Sigmoid colon (tissue), 7 donors: ENCODE measurements at places on chromosomes 7 and 10. TPM values are rescaled to one million over a fixed set of nuclear protein-coding genes. Genes with fewer than 3 reads are reported as not detected.

- no peak for DNase-seq
Observed at GRCh38 chr7:22601812-22602565, 102.0 kb upstream of the STEAP1B start.

DNA sequence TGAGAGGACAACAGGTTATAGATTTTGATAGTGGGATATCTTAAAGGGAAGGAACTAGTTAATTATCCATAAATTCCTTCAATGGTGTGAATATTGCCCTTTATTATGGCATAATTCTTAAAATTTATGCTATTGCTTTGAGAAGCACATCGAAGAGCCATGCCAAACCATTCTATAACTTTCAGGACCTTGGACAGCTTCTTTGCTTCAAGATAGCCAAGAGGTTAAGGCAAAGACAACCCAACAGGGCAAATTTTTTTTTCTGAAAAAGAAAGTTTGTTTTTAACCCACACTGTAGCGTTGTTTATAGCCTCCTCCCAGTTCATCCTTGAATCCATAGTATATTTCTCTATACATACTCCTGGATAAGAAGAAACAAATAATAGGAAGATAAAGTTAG, 103.2 kb downstream of the NRG3 start:
- DNase-seq: no peak

DNA sequence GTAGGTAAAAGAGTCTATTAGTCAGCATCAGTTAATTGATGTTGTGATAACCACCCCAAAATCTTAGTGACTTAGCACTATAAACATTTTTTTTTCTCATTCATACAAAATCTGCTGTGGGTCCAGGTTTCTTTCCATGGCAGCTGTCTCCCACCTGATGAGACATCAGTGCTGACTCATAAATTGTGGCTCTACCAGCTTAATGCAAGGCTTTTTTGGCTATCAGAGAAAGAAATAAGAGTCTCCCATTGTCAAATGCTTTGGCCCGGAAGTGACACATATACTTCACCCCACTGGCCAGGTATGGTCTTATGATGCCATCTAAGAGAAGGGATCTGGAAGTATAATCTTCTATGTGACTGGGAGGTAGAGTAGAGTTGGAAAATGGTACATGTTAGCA, 14.5 kb downstream of the DNAJB9 start:
- DNase-seq: no peak

SPDYE17 gene
- total RNA-seq: not detected

DNA sequence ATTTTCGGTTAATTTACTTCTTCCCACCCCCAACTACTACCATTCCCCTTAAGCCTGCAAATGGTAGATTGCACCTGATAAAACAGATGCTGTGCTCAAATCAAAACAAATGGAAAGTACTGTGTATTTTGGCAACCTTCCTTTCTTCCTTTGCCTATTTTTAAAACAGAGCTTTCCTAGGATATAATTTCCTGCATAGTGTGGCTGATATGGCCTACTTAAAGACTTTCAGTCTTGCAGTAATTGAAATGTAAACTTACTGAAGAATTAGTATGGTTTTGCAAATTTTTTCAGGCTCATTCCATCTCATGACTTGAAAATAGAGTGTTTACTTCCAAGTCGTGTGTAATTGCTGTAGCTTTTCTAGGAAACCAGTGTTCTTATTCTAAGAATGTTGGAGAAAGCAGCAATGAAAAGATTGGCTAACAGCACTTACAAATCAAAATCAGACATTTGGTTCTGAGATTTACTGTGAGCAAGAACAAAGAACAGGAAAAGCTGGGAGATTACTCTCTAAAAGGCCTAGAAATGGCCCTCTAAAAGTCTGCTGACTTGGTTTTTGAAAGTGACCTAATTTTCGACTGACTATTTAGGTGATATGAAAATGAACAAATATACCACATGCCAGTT, 52.0 kb downstream of the REEP3 start:
- DNase-seq: no peak

TBC1D12 gene
- 16.9 TPM for total RNA-seq

RAB19 gene
- not detected for total RNA-seq

DNA sequence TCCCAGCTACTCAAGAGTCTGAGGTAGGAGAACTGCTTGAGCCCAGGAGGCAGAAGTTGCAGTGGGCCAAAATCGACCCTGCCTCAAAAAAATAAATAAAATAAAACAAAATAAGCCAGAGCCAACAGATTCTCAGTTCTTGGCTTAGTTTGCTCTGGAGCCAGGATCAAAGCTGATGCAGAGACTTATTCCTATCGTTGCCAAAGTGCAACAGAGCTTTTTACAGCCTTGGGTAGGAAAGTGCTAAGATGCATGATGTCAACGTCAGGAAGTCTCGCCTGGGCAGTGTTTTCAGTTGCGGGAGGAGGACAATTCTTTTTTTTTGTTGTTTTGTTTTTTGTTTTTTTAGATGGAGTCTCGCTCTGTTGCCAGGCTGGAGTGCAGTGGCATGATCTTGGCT, 43.8 kb upstream of the CYTH3 start:
- DNase-seq: no peak

DNA sequence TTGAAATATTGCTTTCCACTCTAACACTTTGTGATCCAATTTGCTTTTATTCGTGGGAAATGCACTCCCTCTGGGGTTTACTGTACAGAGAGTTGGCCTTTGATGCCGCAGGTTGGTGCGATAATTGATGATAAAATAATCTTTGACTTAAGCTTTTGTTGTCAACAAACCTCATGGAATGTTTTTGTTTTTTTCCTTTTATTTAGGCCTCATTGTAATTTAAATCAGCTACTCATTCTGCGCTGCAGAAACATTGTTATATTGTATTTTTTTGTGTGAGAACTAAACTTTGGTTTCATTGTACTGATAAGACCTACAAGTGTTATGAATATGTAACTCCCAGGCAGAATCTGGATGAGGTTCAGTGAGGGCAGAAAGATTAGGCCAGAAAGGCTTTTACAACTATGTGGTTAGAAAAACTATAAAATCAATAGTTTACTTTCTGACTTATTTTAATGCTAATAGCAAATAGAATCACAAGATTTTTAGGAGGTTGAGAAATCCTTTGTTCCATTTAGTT, 76.8 kb upstream of the POM121L12 start:
- no peak for DNase-seq

UNCX gene
- total RNA-seq: not detected

MOGAT3 gene
- not detected for total RNA-seq

DNA sequence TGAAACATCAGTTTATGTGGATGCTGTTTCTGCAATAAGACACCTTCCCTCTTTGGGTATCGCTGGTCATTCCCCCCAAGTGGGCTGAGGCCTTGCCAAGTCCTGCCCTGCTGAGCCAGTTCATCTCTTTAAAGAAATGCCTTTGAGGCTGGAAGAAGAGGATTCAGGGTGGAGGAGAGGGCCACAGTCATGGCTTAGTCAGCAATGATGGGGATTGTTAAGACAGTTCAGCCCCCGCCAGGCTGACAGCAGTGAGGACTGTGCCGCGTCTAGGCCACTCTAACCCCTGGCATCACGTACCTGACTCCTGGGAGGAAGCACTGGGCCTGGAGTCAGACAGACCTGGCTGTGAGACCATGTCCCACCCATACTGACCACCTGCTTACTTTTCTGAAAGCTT, 48.3 kb downstream of the PNLIPRP2 start:
- DNase-seq: no peak

HOXA13 gene
- total RNA-seq: 35.3 TPM

PON3 gene
- total RNA-seq: 1.4 TPM

GRCh38 chr7:113283861-113284260, 165.5 kb upstream of the SMIM30 start:
- DNase-seq: no peak

CPA2 gene
- not detected for total RNA-seq

PNLIPRP3 gene
- not detected for total RNA-seq

ERVW-1 gene
- total RNA-seq: not detected

- DNase-seq: no peak
Observed at GRCh38 chr7:31358467-31358866, 17.9 kb upstream of the NEUROD6 start.

- no peak for DNase-seq
Observed at GRCh38 chr10:67722113-67722512, 26.1 kb upstream of the CTNNA3 start.

AKR1E2 gene
- 15.5 TPM for total RNA-seq

DNA sequence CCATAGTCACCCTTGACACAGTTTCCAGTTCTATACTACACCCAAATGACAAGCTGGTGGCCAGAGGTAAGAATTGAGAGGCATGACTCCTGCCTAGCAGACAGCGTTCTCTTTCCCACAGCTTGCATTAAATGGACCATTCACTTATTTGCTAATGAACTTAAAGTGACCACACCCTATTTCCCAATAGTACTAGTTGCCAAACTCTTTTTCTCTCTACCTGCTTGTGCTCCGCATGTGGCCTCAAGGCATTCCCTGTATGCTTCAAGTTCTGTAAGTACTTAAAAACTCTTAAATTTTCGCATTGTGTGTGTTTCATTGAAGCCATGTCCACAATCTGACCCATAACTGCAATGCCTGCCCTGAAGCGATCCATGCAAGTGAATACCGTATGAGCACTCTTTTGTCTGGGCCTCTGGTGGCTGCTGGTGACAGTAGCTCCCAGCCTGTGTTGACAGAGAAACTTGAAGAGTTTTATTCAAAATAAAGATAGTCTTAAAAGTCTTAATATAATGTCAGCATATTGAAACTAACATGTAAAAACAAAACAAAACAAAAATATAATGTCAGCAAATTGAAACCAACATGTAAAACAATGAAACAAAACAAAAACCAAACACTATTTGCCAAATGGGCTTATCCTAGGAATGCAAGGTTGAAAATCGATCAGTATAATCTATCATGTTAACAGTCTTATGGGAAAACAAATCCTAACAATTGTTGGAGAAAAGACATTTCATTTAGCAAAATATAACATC, 73.6 kb downstream of the CCSER2 start:
- DNase-seq: no peak

BMPR1A gene
- total RNA-seq: 116 TPM

RINT1 gene
- total RNA-seq: 15.5 TPM

DNA sequence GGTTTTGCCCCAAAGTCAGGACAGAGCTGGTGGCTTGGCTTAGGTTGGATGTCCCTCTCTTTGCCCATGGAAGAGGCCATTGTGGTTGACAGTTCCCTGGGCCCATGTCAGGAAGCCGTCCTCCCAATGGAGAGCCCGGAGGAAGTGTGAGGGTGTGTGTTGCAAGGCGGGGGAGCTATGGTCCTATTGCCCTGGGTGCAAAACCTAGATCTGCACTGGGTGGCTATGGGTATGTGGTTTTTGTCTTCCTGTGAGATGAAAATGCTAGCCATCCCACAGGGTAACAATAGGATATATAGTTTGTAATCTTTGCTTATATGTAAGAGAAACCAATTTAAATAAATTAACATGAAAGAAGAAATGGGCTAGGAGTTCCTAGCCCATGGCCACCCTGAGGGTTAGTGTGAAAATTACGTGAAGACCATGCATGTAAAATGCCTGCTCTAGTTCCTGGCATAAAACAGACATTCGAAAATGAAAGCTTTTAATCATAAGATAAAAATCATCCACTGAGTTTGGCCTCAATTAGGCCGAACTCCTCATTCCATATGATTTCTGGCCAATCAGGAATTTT, 189.2 kb downstream of the PLPP4 start:
- no peak for DNase-seq

DNA sequence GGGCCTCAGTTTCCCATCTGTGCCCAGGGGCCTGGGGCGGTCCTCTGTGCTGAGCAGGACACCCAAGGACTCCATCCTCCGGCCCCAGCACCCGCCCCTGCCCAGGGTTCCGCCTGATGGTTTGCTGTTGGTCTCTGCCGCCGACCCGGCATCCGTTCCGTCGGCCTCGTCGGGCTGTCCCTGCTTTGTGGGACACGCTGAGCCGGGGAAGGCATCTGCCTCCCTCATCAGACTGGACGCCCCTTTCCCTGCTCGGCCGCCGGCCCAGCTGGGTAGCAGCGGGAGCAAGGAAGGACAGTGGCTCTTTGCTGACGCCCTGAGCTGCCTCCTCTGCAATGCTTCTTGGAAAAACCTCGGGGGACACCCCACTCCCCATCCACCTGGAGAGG, 39.5 kb downstream of the FAM20C start:
- peak; percentile 67 for DNase-seq

DNA sequence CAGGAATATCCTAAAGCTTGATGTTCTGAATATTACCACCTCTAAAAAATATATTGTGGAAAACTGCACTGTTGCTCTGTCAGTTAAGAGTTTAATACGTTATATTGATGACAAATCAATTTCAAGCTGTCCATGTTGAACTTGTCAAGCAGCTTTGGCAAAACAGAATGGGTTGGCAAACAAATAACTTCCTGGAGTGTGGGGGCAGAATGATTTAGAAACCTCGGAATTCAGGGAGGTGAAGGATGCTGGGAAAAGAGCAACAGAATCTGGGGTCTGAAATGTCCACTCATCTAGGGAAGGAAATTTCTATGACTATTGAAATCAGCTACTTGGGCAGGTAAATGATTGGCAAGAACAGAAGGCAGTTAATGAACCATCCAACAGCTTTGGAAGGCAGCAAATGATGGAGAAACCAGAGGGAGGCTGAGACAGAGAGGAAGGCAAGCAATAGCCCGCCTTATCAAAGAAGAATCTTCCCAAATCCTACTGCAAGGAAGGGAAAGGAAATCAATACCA, 95.1 kb upstream of the PALS2 start:
- no peak for DNase-seq

DNA sequence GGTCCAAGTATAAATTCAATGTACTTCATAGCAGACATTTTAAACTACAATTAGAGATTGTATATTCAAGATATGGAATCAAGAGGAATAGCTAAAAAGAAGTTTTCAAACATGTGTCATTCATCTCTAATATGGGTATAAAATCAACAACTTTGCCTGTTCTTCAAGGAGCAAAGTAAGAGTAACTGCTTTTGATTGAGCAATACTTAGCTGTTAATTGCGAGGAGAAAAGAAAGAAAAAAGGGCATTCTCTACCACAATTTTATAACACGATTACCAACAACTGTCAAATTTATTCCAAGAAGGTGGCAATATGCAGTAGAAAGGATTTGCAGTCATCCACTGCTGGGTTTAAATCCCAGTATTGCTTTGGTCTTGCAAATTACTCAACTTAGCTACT, 146.3 kb upstream of the PTN start:
- no peak for DNase-seq

FZD1 gene
- 15.5 TPM for total RNA-seq

CALCR gene
- not detected for total RNA-seq

GRCh38 chr7:36904802-36905201, 180.5 kb upstream of the AOAH start:
- DNase-seq: no peak

ADARB2 gene
- total RNA-seq: 5.9 TPM

LEP gene
- 1.4 TPM for total RNA-seq

- peak; percentile 70 for DNase-seq
Observed at GRCh38 chr7:66921396-66921917, 432 bp downstream of the TMEM248 start.

DNA sequence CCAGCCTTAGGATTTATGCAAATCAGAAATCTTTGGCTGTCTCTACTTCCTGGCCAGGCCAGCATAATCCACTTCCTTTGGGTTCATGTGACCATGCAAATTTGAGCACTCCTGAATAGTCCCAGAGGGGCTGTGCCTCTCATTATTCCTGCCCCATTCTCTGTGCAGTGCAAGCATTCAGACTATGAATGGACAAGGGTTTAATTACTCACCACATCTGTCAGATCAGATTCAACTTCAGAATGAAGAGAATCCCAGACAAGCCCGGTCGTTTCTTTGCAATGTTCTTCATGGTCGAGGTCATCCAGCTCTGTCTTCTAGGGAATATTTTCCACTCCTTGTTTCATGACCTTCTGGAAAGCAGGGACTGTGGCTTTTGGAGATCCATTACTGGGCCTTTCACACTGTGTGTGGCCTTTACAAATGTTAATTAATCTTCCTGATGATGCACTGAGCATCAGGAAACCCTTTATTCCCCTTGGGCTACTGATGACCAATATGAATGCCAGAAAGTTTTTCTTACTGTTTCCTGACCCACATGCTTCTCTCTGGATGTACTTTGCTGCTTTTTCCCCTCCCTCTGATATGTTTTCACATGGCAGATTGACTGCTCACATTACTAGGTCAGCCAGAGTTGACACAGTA, 217.6 kb upstream of the TCF7L2 start:
- no peak for DNase-seq
